Activated naive CD4-positive, alpha-beta T cell (primary cell): ENCODE measurements at places on chromosomes 2 and 18.

DNA sequence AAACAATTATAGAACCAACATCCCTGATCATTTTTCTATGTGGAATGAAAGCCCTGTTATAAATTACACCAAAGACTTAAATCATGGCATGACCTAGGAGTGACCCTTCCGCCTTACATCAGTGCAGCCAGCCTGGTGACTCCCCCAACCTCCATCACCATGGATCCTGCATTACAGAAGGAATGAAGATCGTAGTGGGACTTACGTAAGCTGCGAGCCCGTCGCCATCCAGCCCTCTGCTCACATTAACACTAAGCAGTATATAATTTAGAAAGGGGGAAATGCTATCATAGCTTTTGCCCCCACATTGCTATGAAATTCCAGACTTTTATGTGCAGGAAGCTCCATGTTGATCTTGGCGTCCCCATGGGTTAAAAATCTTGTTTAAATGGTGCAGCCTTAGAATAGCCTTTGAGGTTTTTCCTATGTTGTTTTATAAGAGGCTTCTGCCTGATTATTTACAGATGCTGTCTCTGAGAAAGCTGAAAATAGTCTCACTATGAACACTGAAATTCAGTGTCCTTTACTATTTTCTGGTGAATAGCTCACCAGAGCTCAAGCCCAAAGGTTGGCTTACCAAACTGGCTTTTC lies 76.3 kb downstream of the COLEC12 start:
- no peak for DNase-seq

- no peak for DNase-seq
Measured at GRCh38 chr2:33369191-33369590, 107.3 kb upstream of the RASGRP3 start.

DNA sequence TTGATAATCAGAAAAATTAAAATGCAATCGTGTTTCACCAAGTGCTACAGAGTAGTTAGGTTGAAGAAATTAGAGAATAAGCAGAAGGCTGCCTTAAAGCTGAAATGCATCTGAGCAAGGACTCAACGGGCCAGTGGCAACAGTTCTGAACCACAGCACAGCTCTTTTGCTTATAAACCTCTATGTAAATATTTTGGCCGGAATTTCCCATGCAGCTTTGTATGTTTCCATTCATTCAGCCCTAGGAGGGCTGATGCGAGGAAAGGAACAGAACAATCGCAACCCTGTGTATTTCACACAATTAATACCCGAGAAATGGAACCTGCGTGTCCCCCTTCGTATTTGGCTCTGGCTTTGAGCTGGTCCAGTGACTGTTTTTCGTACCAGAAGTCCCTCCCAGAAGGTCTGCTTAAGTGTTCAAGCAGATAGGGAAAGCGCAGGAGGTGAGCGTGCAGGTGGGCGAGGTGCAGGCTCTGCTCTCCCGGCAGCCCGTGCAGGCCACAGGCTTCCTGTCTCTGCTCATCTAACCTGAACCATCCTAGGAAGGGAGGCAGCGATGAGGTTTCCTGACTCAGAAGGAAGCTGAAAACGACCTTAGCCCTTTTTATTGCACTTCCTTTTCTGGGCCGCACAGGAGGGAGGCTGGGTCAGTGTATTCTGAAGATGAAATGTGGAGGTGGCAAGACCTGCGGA lies 67.3 kb downstream of the ASB1 start:
- peak; percentile 18 for DNase-seq

- no peak for DNase-seq
Measured at GRCh38 chr2:168119515-168120141, 127.8 kb downstream of the STK39 start.

- no peak for DNase-seq
Measured at GRCh38 chr2:240759459-240759858, 60.6 kb downstream of the KIF1A start.

GRCh38 chr18:78180741-78181140 lies 798.9 kb upstream of the SALL3 start:
- DNase-seq, result no peak

DNA sequence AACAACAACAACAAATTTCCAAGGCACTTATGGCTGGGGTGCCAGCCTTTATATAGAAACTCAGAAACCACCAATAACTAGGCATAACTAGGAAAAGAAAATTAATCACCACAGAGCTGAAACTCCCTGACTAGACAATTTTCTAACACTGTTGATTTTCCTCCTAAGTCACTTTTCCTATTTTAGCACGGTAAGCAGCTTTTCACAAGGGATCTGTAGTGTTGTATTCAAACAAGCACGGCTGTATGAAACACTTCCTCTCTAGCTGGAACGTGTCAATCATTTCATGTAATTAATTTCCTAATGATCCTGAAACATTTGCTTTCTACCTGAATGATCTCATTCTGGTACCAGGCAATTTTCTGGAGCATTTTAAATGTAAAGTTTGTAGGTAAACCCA lies 645.0 kb downstream of the IRS1 start:
- DNase-seq, result no peak

DNA sequence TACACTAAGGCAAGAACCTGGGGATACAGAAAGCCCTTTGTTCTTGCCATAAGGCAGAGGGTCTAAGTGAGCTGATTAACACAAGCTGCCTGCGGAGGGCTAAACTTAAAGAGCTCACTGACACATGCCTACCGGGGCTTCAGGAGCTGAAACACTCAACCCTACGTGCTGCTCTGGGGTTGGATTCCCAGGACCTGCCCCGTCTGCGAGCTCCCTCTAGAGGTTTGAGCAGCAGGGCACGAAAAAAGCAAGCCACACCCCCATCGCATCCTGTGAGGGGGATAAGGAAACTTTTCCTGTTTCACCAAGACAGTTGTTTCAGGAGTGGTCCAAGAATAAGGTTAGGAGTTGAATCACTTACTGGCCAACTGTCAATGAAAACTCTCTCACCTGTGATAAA lies 562.1 kb downstream of the TMX3 start:
- no peak for DNase-seq

DNA sequence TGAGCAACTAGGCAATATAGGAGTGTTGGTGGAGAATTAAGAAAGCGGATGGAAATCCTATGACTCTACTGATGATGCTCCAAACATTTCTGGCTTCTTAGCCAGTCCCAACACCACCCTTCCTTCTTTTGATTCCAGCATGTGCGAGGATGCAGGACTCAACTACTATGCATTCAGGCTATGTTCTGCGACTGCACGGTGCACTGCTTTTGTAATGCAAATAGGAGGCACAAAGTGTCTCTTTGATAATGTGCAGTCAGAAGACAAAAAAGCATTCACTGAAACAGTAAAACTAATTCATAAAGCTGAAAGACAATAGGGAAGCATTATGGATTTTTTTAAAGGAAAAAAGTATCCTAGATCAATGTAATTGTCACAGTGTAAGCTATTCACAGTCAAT lies 106.7 kb downstream of the MEIS1 start:
- DNase-seq, result no peak

- no peak for DNase-seq
Measured at GRCh38 chr18:57791192-57791591, 11.9 kb downstream of the ATP8B1 start.

GRCh38 chr2:46534589-46534988 lies 55.2 kb downstream of the TMEM247 start:
- no peak for DNase-seq

DNA sequence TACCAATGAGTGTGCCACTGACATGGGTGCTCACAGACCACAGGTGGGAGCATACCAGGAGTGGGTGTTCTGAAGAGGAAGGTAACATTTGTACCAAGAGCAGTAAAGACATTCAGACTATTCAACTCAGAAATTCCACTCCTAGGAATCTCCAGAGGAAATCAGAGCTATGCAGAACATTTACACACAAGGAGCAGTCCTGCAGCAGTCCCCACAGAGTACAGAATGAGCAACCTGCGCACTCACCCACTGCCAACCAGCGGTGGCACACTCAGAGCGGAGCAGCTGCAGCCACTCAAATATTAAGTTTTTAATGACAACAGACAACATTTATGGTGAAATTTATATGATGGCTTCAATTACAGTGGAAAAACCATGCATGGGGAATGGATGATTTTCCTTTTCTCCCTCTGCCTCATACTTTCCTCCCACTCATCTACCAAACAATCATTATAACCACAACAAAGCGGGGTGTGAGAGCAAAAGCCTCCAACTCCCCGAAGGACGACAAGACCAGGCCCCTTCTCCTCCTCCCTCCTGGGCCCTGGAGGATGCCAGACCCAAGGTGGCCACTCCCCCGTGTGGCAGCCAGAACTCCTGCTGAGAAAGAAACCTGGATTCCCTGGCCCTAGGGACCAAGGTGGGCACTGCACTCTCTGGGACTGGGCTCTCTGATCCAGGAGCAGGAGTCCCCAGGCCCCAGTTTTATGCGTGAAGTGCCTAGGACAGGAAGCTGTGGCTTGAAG lies 5.4 kb downstream of the HS6ST1 start:
- no peak for DNase-seq

DNA sequence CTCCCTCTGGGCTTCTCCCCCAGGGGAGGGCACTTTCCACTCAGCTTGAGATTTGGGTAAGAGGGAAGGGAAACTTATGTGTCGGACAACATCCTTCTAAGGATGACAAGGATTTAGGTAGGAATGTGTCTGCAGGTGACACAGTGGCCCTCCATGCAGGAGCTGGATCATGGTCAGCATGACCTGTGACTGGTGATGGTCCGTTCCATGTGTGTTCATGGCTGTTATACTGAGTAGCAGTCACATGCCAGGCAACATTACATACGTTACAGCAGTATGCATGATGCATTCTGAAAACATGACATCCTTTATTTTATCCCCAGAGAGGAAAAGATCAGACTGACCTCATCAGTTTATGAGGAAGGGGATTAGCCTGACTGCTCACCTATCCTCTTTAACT lies 192.1 kb downstream of the SEPTIN10 start:
- no peak for DNase-seq

GRCh38 chr2:216925636-216926366 lies 65.9 kb upstream of the TNP1 start:
- DNase-seq, result no peak

GRCh38 chr18:2901423-2901985 lies 54.7 kb downstream of the EMILIN2 start:
- DNase-seq, result no peak

DNA sequence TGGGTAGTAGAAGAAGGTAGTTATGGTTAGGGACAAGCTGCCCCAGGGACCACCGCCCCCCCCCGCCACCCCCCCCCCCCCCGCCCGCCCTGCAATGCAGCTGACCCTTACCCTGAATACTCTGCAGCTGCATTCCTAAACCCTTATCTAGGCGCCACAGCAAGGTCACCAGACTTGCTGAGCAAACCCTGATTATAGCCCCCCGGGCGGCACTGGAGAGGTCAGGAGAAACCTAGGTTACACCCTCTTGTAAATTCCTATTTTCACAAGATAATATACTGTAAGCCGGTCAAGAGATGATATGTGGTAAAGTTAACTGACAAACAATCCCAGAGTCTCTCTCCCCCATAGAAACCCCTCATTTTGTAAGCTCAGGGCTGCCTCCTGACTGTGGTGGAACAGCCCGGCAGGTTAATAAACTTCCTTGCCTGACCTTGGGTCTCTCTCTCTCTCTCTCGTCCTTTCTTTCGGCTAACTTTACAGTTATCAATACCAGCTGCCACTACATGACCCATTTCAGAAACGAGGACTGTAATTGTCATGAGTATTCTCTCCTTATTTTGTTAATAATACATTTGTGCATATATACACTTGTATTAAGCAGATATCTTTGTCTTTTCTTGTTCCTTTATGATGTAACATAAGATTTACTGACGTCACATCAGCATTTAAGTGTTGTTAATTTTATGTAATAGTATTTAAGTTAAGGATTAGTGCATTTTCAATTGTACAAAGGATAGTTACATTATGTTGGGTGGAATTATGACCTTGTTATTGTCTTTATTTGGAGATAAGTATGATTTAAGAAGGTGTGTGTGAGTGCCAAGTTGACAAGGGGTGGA lies 22.8 kb upstream of the SMAD4 start:
- DNase-seq, result no peak

DNA sequence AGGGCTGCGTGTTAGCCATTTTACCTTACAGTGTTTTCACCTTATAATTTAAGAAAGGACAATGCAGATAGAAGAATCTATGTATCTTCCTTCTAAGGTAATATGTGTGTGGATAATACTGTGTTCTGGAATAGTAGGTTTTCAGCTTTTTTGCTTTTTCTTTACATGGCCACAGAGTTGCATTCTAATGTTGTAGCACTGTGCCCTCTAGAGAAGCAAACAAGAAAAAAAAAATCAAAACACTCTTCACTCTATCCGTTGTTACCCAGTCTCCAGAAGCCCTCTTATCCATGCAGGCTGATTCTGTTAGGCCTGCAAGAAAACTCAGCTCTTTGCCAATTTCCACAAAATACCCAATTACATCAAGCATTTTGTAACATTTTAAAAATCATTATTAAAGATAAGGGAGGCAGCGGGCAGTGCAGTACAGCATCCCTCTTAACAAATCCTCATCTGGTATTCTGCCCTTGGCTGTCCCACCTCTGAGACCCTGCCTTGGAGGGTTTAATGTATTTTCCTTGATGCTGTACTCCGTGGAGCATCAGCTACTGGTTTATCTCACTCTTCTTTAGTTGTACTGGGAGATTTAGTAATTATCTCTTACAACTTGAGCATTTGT lies 41.8 kb downstream of the CDH7 start:
- no peak for DNase-seq

DNA sequence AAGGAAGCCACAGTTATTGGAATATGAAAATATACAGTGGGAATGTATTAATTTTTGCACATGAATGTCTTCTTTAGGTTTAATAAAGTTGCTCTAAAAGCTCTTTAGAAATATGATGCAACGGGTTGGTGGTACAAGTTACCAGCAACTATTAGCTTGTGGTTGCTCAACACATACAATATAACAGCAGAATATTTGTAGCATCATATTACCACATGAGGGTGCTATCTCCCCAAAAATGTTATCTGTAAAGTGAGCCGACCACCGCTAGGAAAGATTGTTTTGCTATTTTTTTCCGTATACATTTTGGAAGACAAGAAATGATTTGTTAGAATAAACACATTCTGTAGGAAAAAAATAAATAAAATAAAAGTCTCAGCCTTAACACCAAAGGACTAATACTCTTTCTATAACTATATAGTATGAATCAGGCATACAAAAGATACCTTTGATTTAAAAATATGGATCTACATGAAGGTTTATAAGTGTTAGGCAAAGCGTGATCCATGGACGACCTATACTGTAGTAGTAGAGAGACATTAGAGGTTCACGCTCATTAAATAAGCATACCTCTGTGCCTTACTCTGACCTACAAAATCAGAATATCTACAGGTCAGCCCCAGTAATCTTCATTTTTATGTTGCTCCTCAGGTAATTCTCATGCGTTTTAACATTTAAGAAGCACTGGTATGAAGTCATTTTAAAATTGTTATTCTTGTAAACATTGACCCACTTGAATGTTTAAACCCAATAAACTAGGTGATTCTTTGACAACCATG lies 1110.6 kb upstream of the ACVR2A start:
- DNase-seq, result no peak

DNA sequence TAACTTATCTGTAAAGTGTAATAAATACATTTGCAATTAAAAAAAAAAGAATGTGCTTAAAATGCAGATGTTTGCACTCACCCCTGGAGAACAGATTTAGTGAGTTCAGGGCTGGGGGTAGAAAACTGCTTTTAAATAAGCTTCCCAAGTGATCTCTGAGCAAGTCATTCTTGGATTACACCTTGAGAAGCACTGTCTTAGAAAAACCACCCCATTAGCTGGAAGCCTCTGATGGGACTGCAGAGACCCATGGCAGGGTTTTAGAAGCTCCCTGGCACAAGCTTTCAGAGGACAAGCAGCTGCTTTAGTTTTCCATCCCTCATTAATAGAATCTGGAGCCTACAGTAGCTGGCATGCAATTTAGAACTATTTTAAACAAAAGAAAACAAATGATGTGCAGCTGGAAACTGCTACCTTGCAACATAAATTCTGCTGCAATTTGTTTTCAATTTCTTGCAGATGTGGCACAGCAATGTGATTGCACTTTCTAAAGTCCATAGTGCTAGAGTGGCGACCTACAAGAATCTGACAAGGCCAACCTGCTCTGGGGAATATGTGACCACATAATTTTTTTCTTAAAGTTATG lies 141.5 kb downstream of the CDC42EP3 start:
- no peak for DNase-seq
